Nucleus accumbens (tissue), 56 donors: ENCODE measurements at places on chromosomes 13 and 19.

DNA sequence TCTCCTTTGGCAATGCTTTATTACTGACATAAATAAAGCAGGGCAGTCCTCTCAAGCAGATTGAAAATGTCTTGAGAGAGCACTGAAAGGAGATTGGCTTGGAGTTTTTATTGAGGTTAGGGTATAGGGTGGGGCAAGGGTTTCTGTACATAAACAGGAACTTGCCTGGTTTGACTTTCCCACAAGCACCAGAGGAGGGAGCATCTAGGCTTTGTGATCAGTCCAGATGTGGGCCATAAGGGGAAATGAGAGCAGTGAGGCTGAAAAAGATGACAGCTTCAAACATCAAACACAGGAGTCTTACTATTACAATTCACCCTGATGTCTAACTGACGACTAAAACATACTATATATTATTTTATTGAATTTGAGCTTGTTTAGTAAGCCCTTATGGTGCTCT is 260.9 kb downstream of the MTUS2 start:
- no peak for DNase-seq

GRCh38 chr13:36421447-36421846 is 10.8 kb upstream of the CCNA1 start:
- DNase-seq, result no peak

DNA sequence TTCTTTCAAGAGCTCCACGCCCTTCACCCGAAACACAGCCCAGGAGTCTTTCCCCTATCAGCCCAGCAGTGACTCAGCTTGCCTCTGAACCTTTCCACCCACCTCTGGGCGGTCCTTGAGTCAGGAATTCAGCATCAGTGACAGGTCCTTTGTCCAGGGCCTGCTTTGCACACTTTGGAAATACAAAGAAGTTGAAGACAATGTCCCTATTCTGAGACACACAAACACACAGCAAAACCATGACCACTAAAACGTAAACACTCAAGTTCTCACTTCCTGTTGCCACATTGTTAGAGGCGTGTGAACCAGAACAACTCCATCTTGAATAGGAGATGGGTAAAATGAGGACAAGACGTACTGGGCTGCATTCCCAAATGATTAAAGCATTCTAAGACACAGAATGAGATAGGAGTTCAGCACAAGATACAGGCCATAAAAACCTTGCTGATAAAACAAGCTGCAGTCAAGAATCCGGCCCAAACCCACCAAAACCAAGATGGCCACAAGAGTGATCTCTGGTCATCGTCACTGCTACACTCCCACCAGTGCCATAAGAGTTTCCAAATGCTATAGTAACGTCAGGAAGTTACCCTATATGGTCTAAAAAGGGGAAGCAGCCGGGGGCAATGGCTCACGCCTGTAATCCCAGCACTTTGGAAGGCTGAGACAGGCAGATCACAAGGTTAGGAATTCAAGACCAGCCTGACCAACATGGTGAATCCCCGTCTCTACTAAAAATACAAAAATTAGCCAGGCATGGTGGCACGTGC is 49.2 kb upstream of the ATP12A start:
- no peak for DNase-seq

DNA sequence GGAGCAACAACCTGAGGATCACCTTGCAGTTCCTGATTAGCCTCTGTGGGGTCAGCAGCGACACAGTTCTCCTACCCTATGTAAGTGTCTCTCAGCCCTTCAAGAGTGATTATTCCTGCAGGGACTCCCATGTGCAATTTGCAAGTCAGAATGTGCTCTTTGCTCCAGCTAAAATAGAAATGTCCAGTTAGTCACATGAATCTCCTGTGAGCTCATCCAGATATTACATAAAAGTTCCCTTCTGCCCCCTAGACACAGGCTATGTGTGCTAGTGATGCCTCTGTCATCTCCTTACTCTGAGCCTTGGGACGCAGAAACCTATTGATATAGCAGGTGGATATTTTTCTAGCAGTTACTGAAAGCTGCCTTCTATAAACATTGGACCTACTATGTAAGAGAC is 105.5 kb downstream of the ZAR1L start:
- no peak for DNase-seq

DNA sequence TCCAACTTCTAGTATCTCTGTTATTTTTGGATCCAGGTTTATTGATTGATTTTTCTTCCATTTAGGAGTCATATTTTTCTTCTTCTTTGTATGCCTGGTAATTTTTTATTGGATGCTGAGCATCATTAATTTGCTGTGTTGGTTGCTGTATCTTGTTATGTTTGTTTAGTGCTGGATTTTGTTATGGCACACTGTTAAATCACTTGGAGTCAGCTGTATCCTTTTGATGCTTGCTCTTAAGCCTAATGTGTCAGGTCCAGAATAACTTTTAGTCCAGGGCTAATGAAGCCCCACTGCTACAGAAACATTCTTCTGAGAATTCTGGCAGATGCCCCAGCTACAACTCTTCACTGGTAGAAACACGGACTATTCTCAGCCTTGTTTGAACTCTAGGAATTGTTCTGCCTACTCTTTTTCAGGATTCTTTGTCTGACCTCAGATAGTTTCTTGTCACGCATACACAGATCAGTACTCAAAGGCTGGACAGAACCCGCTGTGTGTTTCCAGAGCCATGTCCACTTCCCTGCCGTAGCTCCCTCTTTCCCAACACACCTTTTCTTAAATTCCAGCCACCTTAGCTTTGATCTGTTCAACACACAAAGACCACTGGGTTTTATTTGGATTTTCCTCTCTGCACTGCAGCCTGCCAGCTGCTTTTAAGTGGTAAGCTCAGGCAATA is 137.1 kb upstream of the WASF3 start:
- no peak for DNase-seq

DNA sequence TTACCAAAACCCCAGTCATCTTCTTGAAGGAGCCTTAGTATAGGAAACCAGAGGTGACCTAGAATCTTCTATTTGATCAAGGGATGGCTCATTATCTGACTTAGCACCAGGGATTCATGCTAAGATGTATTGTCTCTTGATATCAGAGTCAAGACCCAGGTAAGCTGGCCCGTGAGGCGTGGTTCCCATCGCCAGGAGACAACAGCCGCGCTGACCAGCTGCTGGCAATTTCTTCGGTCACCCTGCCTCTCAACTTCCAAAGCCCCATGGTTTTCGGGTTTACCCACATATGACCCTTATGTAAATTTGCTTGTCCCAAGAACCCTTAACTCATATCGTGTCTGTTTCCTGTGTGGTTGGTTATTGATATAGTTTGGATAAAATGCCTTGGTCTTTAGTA is 77.7 kb upstream of the VSTM2B start:
- no peak for DNase-seq

DNA sequence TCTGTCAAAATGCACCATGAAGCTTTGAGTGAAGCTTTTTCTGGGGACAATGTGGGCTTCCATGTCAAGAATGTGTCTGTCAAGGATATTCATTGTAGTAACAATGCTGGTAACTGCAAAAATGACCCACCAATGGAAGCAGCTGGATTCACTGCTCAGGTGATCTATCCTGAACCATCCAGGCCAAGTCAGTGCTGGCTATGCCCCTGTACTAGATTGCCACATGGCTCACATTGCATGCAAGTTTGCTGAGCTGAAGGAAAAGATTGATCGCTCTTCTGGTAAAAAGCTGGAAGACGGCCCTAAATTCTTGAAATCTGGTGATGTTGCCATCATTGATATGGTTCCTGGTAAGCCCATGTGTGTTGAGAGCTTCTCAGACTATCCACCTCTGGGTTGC is 12.7 kb downstream of the GPR42 start:
- DNase-seq, result no peak

- DNase-seq, result no peak
These were observed 244.8 kb downstream of the COG6 start for GRCh38 chr13:39900106-39900750.

DNA sequence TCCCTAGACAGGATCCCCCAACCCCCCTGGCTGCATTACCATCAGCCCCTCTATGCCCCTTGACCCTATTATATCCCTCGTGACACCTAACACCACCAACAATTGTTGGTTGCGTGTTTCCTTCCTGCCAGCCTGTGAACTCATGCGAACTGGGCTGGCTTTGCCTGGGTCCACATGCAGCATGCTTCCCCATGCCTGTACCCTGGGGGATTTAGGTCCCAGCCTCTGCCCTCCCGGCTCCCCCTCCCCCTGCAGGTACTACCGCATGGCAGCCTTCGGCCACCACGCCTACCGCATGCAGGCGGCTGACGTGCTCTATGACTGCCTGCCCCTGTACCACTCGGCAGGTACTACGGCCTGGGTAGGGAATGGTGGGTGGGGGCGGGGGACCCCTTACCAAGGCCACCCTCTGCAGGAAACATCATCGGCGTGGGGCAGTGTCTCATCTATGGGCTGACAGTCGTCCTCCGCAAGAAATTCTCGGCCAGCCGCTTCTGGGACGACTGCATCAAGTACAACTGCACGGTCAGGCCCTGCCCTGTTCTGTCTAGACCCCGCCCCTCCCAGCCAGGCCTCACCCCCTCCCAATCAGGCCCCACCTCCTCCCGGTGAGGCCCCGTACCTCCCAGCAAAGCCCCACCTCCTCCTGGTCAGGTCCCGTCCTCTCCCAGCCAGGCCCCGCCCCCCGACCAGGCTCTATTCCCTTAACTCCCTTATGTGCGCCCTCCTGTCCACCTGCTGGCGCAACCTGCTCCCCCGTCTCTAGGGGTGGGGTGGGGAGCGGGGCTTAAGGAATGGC is 18.5 kb downstream of the SLC27A1 start:
- no peak for DNase-seq
